ENCODE measurements at places on chromosomes 11 and 22. TPM values are rescaled to one million over a fixed set of nuclear protein-coding genes. Genes with fewer than 3 reads are reported as not detected.

DNA sequence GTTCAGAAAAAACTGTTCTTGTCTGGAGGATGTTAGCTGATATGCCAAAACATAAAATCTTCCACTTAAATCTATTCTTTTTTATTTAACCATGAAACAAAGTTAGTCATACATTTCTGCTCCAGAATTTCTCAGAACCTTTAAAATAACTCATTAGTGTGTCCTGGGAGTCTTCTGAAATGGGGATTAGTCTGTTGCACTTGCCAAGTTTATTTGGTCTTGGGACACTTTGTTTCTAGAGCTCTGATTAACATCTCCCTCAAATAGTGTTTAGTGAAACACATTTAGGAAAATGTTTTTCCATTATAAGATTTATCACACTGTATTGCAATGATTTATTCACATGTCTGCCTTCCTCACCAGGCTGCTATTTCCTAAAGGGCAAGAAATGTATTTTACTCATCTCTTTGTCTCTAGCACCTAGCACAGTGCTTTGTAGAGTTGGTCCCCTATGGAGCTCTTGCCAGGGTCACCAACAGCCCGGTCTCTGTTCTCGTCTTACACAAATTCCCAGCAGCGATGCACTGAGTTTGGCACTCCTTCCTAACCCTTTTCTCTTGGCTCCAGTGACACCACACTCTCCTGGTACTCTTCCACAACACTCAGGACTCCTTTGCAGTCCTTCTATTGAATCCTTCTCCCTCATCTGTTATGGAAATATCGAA lies 189.2 kb downstream of the CSNK2A3 start:
- no peak for DNase-seq

DNA sequence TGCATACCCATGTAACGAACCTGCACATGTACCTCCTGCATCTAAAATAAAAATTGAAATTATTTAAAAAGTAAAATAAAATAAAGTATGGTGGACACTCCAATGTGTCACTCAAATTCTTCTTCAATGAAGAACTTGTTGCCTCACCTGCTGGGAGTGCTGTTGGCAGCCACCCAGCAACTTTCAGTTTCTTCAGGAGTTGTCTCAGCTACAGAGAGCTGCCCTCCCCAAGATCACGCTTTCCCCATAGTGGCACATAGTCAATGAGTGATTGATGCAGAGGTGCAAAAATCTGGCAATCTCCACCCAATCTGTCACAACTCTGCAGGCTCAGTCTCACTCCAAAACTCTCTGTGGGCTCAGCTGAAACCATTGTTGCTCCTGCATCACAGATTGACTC lies 92.3 kb upstream of the C11orf87 start:
- no peak for DNase-seq

DNA sequence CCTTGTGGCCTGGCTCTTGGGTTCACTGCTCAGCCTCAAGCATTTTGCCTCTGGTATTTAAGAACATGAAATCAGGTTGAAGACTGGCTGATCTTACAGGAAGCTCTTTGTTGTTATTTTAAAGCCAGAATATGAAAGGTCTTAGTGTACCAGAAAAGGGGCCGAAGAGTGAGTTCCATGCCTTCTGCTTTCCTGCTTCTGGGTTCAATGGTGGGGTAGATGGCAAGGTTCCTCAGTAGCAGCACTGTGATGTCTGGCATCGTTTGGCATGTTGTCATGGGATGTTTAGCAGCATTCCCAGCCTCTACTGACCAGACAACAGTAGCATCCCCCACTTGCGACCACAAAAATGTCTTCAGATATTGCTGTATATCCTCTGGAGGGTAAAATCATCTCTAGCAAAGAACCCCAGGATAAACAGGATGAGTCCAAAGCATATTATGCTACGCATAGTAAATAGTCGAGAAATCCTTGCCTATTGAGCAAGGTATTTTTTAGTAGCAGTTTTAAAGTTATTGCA lies 2.4 kb downstream of the VPS26B start:
- DNase-seq: no peak

DNA sequence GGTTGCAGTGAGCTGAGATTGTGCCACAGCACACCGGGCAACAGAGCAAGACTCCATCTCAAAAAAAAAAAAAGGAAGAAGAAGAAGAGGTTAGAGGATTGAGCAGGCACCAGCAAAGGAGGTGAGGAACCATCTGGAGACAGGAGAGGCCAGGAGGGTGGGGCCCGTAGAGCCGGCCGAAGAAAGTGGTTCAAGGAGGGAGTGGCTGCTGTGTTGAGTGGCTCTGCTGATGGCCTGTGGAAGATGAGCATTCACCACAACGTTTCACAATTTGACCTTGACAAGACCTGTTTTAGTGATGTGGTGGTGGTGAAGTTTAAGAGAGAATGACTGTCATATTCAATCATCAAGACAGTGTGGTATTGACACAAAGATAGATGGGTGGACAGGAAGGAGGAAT lies 6.8 kb upstream of the CTSD start:
- DNase-seq: no peak

GRCh38 chr11:29627541-29627940 lies 389.3 kb downstream of the KCNA4 start:
- DNase-seq: no peak

- no peak for DNase-seq
These were observed 477 bp downstream of the DPAGT1 start for GRCh38 chr11:119100994-119101758.

DNA sequence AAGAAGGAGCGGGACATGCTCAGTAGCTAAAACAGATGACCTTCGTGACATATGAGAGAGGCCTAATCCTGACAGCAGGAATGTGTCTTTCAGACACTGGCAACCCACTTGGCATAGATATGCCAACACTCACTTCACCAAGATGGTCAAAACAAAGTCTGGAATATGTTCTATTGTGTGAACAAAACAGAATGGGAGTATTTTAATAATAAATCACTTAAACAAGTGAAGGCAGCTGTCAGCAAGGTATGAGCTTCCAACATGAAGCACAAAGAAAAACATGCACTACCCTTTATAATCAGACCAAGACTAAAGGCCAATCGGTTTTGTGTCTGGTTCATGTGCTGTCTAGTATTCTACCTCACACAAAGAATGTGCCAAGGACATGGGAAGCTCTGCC lies 23.1 kb downstream of the CCDC34 start:
- DNase-seq: no peak

GRCh38 chr22:48675830-48676145 lies 1151.9 kb downstream of the BRD1 start:
- no peak for DNase-seq

GRCh38 chr11:124801014-124801413 lies 808 bp upstream of the MSANTD2 start:
- DNase-seq: no peak

DNA sequence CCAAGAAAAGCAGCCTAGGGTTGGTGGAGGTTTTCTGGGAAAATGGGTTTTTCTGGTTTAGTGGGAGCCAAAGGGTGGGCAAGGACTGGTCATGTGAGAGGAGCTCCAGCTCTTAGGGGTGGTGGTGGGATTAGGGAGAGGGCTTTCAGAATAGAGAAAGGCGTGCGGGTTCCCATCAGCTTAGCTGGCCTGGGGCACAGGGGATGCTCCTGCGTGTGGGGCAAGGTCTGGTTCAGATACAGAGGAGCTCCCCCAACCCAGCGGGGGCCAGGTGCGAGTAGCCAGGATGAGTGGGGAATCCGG lies 644 bp downstream of the TMEM134 start:
- no peak for DNase-seq

GRCh38 chr22:36055376-36056295 lies 27.0 kb upstream of the RBFOX2 start:
- no peak for DNase-seq

DNA sequence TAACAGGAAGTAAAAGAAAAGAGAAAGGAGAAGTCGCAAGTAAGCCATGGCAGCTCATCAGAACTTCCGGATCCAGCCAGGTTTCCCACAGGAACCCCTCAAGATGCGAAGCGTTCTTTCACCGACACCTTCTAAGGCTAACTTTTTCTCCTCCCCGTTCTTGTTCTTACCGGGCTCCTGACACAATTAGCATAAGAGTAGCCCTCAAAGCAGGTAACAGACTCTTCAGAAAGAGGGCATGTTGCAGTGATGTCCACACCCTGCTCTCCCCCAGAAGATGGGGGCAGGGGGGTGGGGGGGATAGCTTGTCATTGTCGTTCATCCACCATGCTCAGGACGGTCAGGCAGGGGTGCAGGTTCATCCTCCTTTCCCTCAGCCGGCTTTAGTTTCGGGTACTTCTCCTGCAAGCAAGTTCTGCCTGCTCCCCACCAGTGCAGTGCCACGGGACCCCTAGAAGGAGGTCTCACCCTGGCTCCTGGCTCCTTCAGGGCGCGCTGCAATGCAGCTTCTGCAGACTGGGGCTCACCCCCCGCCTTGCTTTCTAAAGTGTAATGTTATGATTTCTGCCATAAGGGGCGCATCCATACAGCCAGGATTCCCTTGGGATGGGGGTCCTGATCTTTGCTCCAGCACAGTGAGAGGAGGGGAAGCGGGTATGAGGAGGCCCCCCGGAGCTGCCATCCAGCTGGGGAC lies 2.3 kb downstream of the OPCML start:
- DNase-seq: no peak

- no peak for DNase-seq
These were observed 4.2 kb downstream of the OR56B4 start for GRCh38 chr11:6111673-6112072.

DNA sequence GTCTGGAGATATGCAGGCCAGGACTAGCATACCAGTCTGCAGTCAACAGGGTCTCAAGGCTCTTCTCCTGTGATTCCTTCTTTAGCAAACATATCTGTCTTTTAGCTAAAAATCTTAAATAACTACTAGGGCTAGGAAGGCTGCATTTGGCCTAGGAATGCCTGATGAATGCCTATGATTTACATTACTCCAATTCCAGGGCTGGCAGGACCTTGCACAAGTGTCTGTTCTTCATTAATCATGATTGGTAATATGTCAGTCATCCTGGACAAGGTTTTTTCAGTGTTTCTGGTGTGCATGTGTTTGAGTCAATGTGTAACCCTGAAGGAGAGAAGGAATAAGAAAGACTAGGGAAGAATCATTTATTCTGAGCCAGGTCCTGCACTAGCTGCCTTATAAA lies 280.5 kb upstream of the NARS2 start:
- DNase-seq: no peak

GRCh38 chr11:64314805-64315561 lies 2.4 kb downstream of the TRMT112 start:
- no peak for DNase-seq

- no peak for DNase-seq
These were observed 226.7 kb upstream of the NARS2 start for GRCh38 chr11:78801161-78801884.

GRCh38 chr22:34800260-34800980 lies 265.5 kb upstream of the ISX start:
- no peak for DNase-seq

GRCh38 chr22:46376908-46377524 lies 41.5 kb downstream of the TRMU start:
- no peak for DNase-seq

- DNase-seq: no peak
These were observed 76.3 kb downstream of the MORC2 start for GRCh38 chr22:30892286-30892685.

GRCh38 chr11:30016588-30017363 lies at the start of gene KCNA4:
Gene KCNA4, minus strand, starts transcription at chr11:30017030. Its CDS starts 4,352 bp downstream, at chr11:30012678.
- DNase-seq: no peak

GRCh38 chr22:21707677-21708076 lies 27.9 kb downstream of the YPEL1 start:
- no peak for DNase-seq

- DNase-seq: no peak
These were observed 182.0 kb upstream of the MTMR2 start for GRCh38 chr11:96105944-96106343.

BEST1 gene
- not detected for total RNA-seq

MS4A2 gene
- not detected for total RNA-seq

SYNGR1 gene
- total RNA-seq: 1.4 TPM

APOL5 gene
- not detected for total RNA-seq

SLC25A18 gene
- not detected for total RNA-seq

TRIM66 gene
- total RNA-seq: 8.3 TPM

IGSF22 gene
- total RNA-seq: 0.53 TPM

IGF2 gene
- total RNA-seq: 4.6 TPM

MUC5B gene
- 2.2 TPM for total RNA-seq

SMIM35 gene
- not detected for total RNA-seq

SYCE3 gene
- total RNA-seq: not detected

CHRDL2 gene
- total RNA-seq: not detected
